Osteoblast (primary cell): ENCODE measurements at places on chromosomes 3 and 15. TPM values are rescaled to one million over a fixed set of nuclear protein-coding genes. Genes with fewer than 3 reads are reported as not detected.

Gene CCDC54
- total RNA-seq = not detected in 2 replicates

- H3K4me1 ChIP-seq = peaks cover 6% of the 10 kb centered on the region
- no peak for DNase-seq
- H3K27me3 ChIP-seq = peaks cover 3% of the 10 kb centered on the region
- no peak overlapping the region for H3K4me3 ChIP-seq
- no peaks in the 10 kb centered on the region for H3K36me3 ChIP-seq
Measured at GRCh38 chr3:43163895-43164493, 58.1 kb upstream of the POMGNT2 start.

DNA sequence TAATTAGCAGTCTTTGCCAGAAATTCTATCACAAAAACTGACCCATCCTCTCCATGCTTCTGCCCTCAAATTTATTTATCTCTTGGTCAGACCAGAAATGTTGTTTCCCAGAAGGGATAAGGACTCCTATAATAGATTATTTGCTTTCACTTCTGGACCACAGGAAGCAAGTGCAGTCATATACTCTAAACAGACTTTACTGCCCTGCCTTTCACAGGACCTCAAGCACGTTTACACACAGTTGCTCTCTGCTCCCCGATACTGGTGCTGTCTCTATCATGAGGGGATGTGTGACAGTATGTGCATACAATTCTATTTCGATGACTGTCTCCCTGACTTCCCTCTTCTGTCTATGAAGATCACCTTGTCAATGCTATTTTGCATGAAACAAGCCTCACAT, 205.5 kb upstream of the TGFBR2 start:
- no peak for DNase-seq
- no peak overlapping the region for H3K27ac ChIP-seq
- no peaks in the 10 kb centered on the region for H3K36me3 ChIP-seq

DNA sequence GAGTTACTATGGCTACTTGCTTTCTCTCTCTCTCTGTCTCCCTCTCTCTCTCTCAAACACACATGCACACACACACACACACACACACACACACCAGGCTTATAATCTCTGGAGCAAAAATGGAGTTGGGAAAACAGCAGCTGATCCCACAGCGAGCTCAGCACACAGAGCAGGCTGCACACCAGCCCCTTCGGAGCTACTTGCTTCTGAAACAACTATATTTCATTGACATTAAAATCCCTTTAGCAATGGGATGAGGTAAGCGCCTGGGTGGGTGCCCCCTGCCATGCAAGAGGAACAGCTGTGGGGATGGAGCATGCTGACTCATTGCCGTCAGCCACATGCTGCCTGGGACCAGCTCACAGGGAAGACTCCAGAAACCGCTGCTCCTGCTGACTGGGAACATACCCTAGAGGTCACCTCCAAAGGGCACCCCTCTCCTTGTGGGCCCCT, 45.7 kb downstream of the B3GNT5 start:
- no peaks in the 10 kb centered on the region for H3K27me3 ChIP-seq
- H3K36me3 ChIP-seq = no peaks in the 10 kb centered on the region
- H3K27ac ChIP-seq = no peak overlapping the region
- H3K4me1 ChIP-seq = peaks cover 15% of the 10 kb centered on the region
- H3K4me3 ChIP-seq = no peak overlapping the region

- peaks cover 25% of the 10 kb centered on the region for H3K4me1 ChIP-seq
- no peak overlapping the region for H3K27ac ChIP-seq
- no peak for DNase-seq
- no peaks in the 10 kb centered on the region for H3K27me3 ChIP-seq
Measured at GRCh38 chr3:123883111-123883510, 1.0 kb downstream of the MYLK start.

DNA sequence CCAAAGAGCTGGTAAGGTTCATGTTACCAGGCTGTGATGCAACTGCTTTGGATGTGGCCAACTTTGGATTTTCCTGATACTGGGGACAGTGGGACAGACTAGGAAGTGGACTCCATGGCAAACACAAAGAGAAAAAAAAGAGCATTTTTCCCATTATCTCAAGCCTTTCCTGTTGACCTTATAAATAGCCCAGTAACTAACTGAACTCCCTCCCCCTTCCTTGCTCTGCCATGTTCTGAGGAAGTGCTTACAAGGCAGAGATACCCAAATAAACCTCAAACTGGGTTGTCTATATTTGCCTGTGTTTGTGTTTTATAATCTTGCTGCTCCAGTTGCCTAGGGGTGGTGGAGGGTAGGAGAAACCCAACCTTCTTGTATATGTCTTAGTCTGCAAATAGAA, 27.3 kb upstream of the SLC9A9 start:
- H3K27ac ChIP-seq = no peak overlapping the region
- H3K27me3 ChIP-seq = no peaks in the 10 kb centered on the region
- no peak for DNase-seq
- H3K36me3 ChIP-seq = no peaks in the 10 kb centered on the region
- no peak overlapping the region for H3K4me3 ChIP-seq

DNA sequence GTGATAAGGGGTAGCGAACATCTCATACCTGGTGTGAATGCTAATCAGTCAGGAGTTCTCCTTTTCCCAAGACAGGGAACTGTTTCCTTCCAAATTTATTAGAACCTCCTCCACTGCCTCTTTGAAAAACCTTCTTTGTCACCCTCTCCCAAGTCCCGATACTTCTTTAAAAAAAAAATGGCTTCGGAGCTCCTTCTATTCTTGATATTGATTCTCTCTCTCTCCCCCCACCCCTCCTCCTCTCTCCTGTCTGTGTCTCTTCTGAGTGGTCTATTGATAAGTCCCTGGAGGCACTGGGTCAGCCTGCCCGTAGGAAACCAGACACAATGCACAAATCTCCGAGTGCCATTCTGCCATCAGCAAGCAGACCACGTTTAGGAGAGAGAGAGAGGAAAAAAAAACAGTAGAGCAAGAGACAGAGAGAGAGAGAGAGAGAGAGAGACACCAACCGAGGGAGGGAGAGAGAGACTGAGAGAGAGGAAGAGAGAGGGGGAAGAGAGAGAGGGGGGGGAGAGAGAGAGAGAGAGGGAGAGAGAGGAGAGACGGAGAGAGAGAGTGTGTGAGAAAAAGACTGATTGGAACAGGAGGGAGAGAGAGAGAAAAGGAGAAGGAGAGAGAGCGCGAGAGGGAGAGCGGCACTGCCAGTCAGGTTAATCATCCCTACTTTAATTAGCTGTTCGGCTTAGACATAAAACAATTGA, 160.9 kb downstream of the TIGIT start:
- no peaks in the 10 kb centered on the region for H3K27me3 ChIP-seq
- H3K4me3 ChIP-seq = peak overlapping the region; percentile 68
- H3K36me3 ChIP-seq = no peaks in the 10 kb centered on the region
- DNase-seq = no peak
- peaks cover 6% of the 10 kb centered on the region for H3K4me1 ChIP-seq

DNA sequence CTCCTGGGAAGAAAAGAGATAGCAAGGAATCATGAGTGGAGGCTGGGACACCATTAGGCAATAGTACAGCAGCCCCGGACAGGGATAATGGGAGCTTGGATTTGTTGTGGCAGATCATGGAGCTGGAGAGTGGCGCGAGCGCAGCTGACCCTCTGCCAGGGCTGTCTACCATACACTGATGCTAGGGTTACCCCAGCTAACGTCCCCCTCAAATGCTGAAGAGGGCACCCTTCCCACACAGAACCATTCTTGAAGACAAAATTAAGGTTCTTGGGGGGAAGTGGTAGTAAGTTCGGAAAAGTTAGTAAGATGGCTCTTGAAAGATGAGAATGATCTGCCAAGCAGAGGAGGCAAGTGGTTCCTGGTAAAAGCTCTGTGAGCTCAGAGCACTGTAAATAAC, 61.1 kb downstream of the ST3GAL6 start:
- H3K4me1 ChIP-seq = peaks cover 20% of the 10 kb centered on the region
- no peaks in the 10 kb centered on the region for H3K27me3 ChIP-seq
- no peak for DNase-seq
- H3K27ac ChIP-seq = peak overlapping the region; percentile 31
- H3K4me3 ChIP-seq = no peak overlapping the region
